Cardiac muscle cell (in vitro differentiated cells and primary cell): ENCODE measurements at places on chromosomes 2 and 18. TPM values are rescaled to one million over a fixed set of nuclear protein-coding genes. Genes with fewer than 3 reads are reported as not detected.

DNA sequence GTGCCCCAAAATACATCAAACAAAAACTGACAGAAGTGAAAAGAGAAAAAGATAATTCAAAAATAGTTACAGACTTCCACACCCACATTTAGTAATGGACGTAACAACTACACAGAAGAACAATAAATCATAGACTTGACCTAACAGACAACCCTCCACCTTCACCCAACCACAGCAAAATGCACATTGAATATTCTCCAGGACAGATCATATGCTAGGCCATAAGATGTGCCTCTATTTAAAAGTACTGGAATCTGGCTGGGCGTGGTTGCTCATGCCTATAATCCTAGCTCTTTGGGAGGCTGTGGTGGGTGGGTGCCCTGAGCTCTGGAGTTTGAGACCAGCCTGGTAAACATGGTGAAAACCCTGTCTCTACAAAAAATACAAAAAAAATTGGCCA, 20.0 kb downstream of the SLC66A2 start:
- no peaks in the 10 kb centered on the region for H3K27me3 ChIP-seq
- DNase-seq = no peak
- no peak overlapping the region for H3K27ac ChIP-seq
- no peaks in the 10 kb centered on the region for H3K36me3 ChIP-seq

DNA sequence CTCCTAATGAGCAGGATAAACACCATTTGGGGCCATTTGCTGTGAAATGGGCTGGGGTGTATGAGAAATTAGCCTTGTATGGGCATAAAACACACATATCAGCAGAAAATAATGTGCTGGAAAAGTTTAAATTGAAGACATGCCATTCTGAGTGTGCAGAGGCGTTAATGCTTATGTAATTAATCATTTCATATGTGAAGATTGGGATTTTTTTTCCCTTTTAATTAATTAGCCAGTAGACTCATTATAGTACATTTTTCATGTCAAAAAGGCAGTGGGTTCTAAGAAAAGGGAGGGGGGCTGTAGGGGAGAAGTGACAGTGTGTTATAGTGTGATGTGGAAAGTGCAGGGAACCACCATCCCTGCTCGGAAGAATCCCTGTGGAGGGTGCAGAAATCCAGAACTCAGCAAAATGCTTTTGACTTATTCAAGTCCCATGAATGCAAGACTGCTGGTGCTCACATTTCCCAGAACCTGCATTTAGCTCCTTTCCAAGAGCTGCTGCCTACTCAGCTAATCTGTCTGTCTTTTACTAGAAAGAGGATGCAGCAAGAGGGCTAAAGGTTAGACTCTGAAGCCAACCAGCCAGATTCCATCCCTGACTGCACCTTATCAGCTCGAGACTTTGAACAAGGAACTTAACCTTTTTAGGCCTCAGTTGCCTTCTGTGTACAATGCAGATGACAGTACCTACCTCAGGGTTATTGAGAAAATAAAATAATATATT, 11.6 kb upstream of the COX7A2L start:
- no peaks in the 10 kb centered on the region for H3K36me3 ChIP-seq
- no peaks in the 10 kb centered on the region for H3K27me3 ChIP-seq
- peaks cover 8% of the 10 kb centered on the region for H3K4me1 ChIP-seq
- H3K27ac ChIP-seq = no peak overlapping the region
- DNase-seq = no peak

DNA sequence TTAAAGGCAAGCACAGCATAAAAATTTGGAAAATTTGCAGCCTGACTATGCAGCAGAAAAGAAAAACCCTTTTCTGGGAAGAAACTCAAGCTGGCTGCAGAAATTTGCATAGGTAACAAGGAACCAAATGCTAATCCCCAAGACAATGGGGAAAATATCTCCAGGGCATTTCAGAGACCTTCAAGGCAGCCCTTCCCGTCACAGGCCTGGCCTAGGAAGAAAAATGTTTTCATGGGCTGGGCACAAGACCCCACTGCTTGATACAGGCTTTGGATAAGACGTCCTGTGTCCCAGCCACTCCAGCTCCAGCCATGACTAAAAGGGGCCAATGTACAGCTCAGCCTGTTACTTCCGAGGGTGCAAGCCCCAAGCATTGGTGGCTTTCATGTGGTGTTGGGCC, 717.6 kb downstream of the TDRD15 start:
- no peak for DNase-seq
- no peak overlapping the region for H3K4me3 ChIP-seq
- H3K27me3 ChIP-seq = no peaks in the 10 kb centered on the region
- H3K4me1 ChIP-seq = no peaks in the 10 kb centered on the region

- no peaks in the 10 kb centered on the region for H3K27me3 ChIP-seq
- no peak for DNase-seq
- H3K36me3 ChIP-seq = no peaks in the 10 kb centered on the region
- H3K27ac ChIP-seq = no peak overlapping the region
Observed at GRCh38 chr2:35821675-35822074, 533.9 kb upstream of the CRIM1 start.

Gene BBS5
- total RNA-seq = 6.9 and 8.4 TPM in 2 replicates

- peaks cover 73% of the 10 kb centered on the region for H3K27me3 ChIP-seq
- DNase-seq = peak; percentile 93
- H3K4me3 ChIP-seq = peak within 1 kb of the TSS; percentile 51
- H3K4me1 ChIP-seq = peaks cover 8% of the 10 kb centered on the region
Observed at GRCh38 chr2:218959141-218959731, at the start of gene CDK5R2. Gene CDK5R2 (plus strand): TSS chr2:218959666. CDS start chr2:218959821, 155 bp downstream.
